Stimulated activated CD8-positive, alpha-beta memory T cell treated with anti-CD3 and anti-CD28 coated beads, Interleukin-15, amount 100 ng/mL, for 4 hours (primary cell): ENCODE measurements at places on chromosomes 7 and 10.

- DNase-seq = no peak
These were observed 34.6 kb downstream of the PPP1R9A start for GRCh38 chr7:94941844-94942632.

DNA sequence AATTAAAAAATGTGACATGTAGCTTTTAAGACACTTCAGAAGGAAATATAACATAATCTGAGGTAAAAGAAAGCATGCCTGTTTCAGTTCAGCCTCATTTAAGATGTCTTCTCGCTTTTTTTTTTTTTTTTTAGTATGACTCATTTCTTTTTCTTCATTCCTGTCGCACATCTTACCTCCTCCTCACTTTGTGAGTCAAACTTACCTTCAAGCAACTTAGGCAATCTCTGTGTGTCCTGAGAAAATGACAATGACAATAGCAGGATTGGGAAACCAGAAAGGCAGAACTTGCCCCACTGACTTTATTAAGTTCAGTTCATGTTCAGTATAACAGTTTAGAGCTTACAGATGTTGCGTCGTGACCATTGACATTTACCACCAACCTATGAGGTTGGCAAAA is 7.7 kb downstream of the PTN start:
- no peak for DNase-seq

DNA sequence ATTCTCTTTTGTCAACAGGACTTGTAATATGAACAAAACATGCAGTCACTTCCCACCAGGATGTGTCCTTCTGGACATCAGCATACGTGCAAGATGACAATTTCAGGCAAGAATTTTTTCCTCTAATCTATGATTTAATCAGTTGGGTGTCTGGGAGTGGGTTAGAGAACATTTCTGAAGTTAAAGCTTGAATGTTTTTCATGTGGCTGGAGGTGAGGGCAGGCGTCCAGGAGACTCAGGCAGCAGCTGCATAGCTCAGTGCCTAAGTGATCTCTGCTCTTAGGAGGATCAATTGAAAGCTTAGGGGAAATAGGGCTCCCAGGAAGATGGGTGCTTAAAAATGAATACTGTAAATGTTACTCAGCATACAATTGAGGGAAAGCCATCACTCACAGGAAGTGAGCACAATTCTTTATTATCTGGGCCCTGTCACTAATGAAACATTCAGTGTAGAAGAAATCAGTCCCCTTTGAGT is 457.6 kb upstream of the KLF6 start:
- no peak for DNase-seq

GRCh38 chr10:103780242-103781149 is 74.9 kb downstream of the SH3PXD2A start:
- DNase-seq = no peak

DNA sequence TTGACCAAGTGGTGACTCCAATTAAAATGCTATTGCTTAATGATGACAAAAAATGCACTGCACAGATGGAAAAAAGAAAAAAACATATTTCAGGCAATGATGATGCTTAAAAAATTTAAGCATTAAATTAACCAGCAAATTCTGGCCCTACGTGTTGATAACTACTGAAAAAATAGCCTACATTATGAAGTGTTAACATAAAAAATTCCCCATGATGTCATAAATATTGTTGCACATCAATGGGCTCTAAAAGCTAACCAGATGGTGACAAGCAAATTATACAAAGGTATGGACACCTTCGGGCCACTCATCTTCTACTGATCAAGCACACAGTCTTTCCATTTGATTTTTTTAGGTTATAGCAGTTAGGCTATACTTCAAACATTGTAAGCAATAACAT is 267.4 kb downstream of the PARD3 start:
- no peak for DNase-seq

- no peak for DNase-seq
These were observed 594 bp downstream of the ZNF503 start for GRCh38 chr10:75400771-75401568.

GRCh38 chr7:134446923-134447322 is 12.0 kb downstream of the AKR1B1 start:
- no peak for DNase-seq

- DNase-seq = no peak
These were observed 29.9 kb downstream of the FANK1 start for GRCh38 chr10:125926247-125926646.

- no peak for DNase-seq
These were observed at the start of gene PON3 for GRCh38 chr7:95396136-95397032. TSS of gene PON3 (minus strand) at chr7:95396375. CDS start at chr7:95396350, 25 bp downstream.

- no peak for DNase-seq
These were observed 257.5 kb downstream of the IPMK start for GRCh38 chr10:58010073-58010702.

- no peak for DNase-seq
These were observed 9.8 kb upstream of the PAX2 start for GRCh38 chr10:100735337-100736143.

GRCh38 chr10:69636626-69637605 is 6.9 kb downstream of the FAM241B start:
- DNase-seq = no peak

DNA sequence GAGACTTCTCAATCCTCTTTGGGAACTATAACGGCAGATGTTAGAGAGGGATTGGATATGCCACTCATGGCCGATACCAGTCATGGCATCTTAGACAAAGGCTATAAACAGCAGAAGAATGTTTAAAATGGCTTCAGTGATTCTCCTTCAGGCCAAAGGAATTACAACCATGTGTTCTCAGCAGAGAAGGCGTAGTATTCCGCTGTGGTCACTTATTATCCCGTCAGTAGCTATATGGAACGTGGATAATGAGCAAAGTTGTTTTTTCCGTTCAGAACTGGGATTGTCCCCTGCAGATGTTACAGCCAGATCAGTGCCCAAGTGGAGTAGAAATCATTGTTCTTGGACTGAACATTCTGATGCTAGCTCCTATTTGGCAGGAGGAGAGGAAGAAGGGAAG is 43.1 kb downstream of the TEX36 start:
- DNase-seq = no peak

- DNase-seq = no peak
These were observed 171.7 kb upstream of the PHF14 start for GRCh38 chr7:10802011-10802410.

- DNase-seq = no peak
These were observed 138.0 kb downstream of the CACNB2 start for GRCh38 chr10:18278181-18278580.

DNA sequence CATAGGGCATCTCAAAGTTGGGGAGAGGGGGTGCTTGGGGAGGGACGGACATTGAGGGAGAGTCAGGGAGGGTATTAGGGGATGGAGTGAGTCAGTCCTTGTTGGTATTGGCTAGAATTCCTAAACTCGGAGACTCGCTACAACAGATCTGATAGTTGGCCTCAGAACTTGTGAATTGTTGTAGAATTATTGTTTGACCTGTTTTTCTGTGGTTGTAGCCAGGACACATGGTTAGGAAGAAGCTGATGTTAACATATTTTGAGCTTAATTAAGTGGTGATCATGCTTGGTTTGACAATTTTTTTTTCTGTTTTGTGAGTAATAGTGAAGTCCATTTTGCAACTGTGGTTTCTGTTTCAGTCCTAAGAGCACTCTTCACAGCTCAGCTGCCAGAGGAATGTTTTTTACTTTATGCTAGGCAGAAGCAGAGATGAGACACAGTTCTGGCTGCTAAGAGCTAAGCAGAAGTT is 1190.3 kb upstream of the C7orf33 start:
- DNase-seq = no peak

GRCh38 chr10:3530346-3530745 is 254.7 kb downstream of the KLF6 start:
- no peak for DNase-seq

GRCh38 chr10:106992055-106992454 is 172.5 kb downstream of the SORCS1 start:
- no peak for DNase-seq

DNA sequence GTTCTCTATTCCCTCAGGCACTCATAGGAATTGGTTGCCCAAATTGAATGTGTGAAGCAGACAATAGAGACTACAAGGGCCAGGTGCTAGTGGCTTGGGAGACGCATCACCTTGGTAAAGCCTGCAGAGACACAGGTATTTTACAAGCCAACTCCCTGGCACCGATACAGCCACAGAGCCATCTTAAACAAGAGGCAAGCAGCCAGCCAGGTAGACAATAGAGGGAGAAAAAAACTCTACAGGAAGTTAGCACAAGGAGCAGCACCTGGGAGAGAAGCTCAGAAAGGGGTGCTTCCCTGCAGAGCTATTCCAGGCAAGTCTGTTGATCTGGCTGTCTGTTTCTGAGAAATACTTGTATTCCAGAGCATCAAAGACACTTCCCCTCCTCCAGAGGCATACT is 43.0 kb upstream of the CDK1 start:
- DNase-seq = no peak

DNA sequence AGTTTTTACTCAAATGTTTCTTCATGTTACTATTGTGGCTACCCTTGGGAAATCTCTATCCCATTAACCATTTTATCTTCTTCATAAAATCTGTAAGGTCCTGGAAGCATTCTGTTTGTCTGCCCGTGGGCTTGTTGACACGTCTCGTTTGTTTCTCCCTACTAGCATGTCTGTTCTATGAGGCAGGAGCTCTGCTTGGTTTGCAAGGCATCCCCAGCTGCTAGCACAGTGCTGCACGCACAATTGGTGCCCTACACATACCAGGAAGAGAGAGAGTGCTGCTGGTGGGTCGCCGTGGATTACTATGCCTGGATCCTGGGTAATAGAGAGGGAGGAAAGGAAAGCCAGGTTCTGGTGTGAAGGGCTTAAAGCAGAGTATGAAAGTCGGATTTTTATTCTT is 166.1 kb upstream of the TNS3 start:
- DNase-seq = no peak

GRCh38 chr7:30491417-30491816 is 12.8 kb upstream of the NOD1 start:
- DNase-seq = no peak
